ENCODE measurements at places on chromosomes 13 and 19.

DNA sequence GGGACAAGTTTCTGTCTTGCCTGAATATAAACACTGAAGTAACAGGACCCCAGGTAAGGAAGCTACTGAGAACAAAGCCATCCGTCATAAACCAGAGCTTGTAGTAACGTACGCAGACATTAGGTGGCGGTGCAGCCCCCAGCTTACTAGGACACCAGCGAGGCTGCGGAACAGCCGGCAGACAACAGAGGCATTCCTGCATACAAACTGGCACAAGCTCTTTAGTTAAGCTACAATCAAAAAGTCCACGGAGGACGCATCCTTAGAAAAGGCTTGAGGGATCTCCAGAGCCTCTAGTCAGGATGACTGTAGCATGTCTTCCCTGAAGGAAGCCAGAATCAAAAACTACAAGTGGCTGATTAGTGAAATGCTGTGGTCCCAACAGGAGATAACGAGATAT is 26.2 kb downstream of the ZNF160 start:
- DNase-seq, result no peak

- DNase-seq, result no peak
Measured at GRCh38 chr19:47321630-47322029, 10.3 kb upstream of the C5AR2 start.

DNA sequence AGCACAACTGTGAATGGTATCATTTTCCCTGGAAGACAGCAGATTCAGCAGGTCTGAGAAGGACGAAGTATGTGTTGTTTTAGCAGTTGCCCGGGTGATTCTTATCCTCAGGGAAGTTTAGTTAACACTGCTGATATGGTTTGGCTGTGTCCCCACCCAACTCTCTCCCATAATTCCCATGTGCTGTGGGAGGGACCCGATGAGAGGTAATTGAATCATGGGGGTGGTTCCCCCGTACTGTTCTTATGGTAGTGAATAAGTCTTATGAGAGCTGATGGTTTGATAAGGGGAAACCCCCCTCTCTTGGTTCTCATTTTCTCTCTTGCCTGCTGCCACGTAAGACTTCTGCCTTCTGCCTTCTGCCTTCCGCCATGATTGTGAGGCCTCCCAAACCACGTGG is 81.0 kb upstream of the UBAC2 start:
- no peak for DNase-seq

DNA sequence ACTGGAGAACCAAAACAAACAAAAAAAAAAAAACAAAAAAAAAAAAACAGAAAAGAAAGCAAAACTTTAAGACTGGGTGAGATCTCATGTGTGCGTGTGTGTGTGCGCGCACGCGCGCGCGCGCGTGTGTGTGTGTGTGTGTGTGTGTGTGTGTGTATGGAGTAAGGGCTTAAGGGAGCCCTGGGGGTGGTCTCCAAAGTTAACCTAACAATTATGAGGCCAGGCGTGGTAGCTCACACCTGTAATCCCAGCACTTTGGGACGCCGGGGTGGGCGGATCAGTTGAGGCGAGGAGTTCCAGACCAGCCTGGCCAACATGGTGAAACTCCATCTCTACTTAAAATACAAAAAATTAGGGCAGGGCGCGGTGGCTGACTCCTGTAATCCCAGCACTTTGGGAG is 46.7 kb downstream of the CYP4F22 start:
- DNase-seq, result no peak

DNA sequence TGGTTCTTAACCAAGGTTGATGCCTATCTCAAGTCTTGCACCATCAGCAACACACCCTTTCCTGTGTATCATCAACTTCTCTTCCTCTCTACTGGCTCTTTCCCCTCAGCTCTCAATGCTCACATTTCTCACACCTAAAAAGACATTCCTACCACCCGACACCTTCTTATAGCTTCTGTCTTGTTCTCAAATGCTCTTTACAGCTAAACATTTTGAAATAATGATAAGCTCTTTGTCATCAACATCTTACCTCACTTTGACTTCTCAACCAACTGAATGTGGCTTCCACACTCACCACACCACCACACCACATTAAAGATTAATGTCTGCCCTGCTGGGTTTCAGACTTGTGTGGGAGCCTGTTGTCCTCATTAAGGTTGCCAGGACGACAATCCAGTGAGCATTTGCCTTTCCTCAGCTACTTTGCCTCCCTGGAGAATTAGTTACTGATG is 67.8 kb downstream of the RXFP2 start:
- no peak for DNase-seq

DNA sequence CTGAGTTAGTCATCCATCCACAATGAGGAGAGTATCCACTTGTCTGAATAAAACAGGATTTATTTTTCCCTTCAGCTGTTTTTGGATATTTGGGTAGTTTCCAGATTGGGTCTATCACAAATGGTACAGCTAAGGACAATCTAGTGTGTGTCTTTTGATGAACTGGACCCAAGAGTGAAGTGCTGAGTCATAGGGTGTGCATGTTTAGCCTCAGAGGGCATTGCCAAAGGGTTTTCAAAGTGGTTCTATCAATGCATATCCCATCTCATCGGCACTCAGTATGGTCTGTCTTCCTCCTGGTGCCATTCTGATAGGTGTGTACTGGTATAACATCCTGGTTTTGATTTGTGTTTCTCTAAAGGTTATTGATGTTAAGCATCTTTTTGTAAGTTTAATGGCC is 62.3 kb downstream of the GSX1 start:
- DNase-seq, result no peak

- no peak for DNase-seq
Measured at GRCh38 chr13:39916330-39916729, 260.9 kb downstream of the COG6 start.

GRCh38 chr19:13861392-13861713 is 15.6 kb upstream of the NANOS3 start:
- no peak for DNase-seq

GRCh38 chr19:5395556-5395955 is 54.9 kb upstream of the PTPRS start:
- DNase-seq, result no peak

- no peak for DNase-seq
Measured at GRCh38 chr13:73223372-73223781, 164.6 kb downstream of the KLF5 start.

DNA sequence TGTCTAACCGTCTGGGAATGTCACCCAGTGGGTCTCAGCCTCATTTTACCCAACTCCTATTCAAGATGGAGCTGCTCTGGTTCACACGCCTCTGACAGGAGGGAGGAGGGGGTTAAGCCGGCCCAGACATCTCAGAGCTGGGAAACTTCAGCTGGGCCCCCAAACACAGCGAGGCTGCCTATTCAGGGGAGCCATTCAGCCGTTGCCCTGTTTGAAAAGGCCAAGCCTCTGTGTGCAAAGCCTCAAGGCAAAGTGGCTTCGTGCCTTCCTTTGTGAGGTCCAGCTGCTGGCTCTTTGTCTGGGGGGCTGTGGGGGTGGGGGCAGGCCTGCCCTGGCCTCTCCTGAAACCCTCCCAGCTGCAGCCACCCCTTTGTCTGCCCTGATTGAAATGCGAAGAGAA is 147.4 kb downstream of the PTPRS start:
- no peak for DNase-seq

GRCh38 chr19:12603714-12604113 is 6.9 kb downstream of the ZNF490 start:
- no peak for DNase-seq

DNA sequence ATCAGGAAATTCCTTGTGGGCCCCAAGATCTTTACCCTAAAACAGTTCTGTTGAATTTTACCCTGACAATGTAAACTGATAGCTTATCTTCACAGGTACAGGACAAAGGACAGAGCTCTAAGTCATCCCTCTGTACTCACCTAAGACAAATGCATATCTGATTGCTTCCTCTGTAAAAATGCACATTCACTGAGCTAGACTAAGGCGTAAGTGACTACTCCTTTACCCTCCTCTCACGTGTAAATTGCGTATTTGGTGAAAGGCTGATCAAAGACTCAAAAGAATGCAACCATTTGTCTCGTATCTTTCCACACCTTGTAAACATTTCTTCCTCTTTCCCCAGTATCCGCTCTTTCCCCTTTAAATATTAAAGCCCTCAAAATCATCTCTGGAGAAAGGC is 80.6 kb upstream of the LRCH1 start:
- no peak for DNase-seq

DNA sequence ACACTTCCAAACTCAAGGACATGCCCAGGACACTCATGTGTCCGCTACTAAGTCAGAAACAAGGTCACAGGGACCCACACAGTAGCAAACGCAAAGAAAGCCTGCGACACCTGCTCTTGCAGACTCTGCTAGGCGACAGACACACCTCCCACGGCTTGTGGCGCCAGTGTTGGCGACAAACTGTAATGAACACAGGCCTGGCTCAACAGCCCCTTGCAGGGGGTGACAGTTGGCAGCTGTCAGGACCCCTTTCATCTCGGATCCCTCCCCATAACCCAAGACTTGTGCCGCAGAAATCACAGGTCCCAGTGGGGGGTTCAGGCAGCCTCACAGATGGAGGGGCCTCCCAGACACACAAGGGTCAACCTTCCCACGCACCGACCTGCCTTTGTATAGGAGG is 364 bp downstream of the CKM start:
- DNase-seq, result no peak

DNA sequence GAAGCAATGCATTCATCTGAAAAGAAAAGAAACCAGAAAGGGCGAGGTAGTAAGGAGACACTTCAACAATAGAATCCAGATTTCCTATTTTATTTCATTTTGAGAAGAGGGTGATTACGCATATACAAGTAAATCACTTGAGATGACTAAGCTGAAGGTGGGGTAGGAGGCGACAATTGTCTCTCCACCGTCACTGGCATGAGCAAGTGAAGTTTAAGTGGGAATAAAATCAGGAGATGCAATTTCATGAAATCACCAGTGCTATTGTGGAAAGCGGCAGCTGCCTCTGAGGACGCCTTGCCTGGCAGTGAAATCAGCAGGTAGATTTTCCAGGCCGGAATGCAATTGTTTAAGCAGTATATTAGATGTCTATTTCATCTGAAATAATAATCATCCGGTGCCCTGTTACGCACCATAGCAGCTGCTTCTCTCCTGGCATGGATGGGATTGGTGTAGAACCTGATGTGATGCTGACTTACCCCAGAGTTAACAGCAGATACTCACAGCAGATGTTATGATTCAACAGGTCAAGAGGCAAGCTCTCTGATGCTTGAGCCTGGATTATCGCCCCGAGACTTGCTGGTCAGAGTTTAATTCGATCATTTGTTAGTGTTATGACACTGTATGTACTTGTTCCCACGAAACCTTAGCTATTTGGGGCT is 64.3 kb downstream of the RASL11A start:
- no peak for DNase-seq

GRCh38 chr13:111216166-111216960 is 101.3 kb downstream of the ARHGEF7 start:
- DNase-seq, result no peak

DNA sequence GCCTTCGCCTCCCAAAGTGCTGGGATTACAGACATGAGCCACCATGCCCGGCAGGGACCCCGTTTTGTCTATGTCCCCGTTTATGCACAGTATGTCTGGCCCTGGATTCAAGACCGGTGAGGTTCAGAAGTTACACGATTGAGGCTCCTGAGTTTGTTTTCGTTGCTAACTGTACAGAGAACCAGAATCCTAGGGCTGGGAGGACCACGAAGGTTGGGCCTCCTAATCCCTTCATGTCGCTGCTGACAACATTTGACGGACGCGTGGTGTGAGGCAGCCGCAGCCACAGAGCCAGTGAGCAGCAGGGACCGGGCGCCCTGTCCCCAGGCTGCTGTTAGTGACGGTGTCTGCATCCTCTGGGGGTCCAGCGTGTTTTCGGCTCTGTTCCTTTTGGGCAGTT is 91.4 kb downstream of the ATP11A start:
- no peak for DNase-seq

DNA sequence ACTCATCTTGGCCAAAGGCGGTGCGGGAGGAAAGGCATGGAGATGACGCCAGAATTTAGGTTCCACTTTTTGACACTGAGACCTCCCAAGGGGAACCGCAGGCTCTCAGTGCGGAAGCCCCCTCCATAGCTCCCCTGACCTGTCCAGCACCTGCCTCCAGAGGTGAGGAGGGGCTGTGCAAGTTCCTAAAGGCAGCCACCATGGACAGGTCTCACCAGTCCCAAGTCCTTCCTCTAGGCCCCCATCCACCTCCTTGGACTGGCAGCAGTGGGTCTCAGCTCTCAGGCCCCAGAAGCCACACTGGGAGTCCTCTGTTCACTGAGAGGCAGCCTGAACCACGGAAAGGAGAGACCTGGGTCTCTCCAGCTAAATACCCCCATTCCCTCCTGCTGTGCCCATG is 31.6 kb upstream of the TSHZ3 start:
- no peak for DNase-seq

- DNase-seq, result no peak
Measured at GRCh38 chr13:98429531-98429930, 147.4 kb downstream of the STK24 start.

DNA sequence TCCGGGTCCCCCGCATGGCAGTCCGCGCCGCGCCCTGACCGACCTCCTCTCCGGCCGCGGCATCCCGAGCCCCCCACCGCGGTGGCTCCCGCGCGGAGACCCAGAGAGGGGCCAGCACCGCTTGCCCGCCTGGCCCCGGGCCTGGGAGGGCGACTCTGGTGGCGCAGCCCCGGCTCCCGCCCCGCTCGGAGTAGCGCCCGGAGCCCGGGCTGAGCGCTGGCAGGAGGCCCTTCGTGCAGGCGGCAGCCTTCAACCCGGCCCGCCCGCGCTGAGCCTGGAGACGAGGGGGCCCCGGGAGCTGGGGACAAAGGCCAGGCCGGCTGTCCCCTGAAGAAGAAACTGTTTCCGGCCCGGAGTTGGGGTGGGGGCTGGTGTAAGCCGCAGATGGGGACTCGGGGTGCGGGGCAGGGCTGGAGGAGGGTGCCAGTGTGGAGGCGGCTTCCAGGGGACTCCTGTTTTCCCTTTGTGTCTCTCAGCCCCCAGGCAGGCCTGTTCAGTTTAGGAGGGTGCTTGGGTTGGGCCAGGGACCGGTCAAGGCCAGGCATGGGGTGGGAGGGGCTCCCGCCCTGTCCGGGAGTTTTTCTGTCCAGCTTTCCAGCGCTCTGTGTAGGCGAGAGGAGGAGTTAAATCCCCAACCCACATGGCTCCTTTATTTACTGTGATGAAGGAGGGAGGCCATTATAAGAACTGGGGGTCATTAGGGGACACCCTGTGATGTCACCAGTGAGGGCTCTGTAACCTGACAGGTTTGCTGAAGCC is 935 bp downstream of the LRP3 start:
- no peak for DNase-seq

- DNase-seq, result no peak
Measured at GRCh38 chr19:38852231-38853044, 2.7 kb upstream of the HNRNPL start.

DNA sequence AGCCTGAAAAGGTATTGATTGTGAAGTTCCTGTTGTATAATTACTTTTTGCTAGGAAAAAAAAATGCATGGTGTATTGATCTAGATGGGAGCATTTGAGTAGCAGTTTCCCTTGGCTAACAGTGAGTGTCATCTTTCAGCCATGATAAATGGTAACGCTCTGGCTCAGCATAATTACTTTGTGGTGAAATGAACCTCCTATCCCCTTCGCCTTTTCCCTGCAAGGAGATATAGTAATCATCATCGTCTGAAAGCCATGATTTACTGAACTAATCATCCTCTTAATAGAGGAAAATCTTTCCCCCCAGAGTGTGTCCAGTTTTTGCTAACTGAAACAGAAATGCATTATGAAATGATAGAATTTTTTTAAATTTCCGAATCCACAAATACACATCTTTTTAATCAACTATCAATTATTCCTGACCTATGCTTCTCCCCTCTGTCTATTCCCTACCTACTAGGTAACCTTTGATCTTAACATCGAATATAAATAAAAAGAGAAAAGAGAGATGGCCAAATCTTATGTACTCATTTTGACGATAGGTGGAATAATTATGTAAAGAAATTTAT is 88.7 kb downstream of the MAB21L1 start:
- DNase-seq, result no peak
